Motor neuron (in vitro differentiated cells): ENCODE measurements at places on chromosomes 4 and X. TPM values are rescaled to one million over a fixed set of nuclear protein-coding genes. Genes with fewer than 3 reads are reported as not detected.
A peak's percentile ranks its signal among the peaks of the same experiment; 100 is the strongest.

C4orf51 gene
- total RNA-seq = not detected in 2 replicates

DNA sequence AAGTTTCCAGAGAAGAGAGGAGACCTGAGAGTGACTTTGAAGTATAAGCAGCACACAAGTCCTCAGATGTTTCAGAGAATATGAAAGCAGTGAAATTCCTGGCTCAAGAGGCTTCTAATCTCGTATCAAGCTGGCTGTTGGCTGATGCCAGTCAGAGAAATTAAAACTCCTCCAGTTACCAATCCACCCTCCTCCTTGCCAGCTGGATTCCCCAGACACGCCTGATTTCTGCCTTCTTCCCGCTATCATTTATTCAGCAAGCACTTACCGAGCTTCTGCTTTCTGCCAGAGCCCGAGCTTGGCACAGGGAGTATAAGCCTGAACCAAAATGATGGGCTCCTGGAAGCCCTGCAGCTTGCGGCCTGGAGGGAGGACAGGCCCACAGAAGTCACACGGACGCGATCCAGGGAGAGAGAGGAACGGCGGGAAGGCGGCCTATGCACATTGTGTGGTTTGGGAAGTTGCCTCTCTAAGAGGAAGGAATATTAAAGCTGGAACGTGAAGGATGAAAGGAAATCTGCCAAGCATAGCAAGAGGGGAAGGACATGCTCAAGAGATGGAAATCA, 102.4 kb upstream of the TBL1X start:
- no peak for ATAC-seq

DNA sequence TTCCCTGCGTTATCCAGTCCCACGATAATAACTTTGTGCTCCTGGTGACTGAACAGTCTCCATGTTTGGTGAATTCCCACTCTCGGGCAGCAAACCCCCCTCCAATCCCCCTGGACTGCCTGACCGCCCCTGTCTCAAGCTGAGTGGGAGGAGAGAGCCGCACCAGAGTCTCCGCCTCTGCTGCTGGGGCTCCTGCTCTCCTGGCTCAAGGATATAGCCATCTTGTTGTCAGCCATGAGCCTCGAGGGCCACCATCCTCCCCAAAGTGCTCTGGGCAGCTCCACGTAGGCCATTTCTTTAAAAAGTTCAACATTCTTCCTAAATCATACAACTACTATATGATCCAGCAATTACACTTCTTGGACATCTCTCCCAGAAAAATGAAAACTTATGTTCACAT, 49.3 kb upstream of the PGRMC1 start:
- no peak for ATAC-seq

OCIAD1 gene
- 188 and 206 TPM in 2 replicates for total RNA-seq

TCEAL2 gene
- total RNA-seq = 2.3 TPM in 1 of 2 replicates, not detected in the other

WNK3 gene
- total RNA-seq = 21.4 and 23.0 TPM in 2 replicates

PGRMC1 gene
- 121 and 125 TPM in 2 replicates for total RNA-seq

ENPEP gene
- total RNA-seq = 0.11 and 0.24 TPM in 2 replicates

- peak; percentile 24 for ATAC-seq
Measured at GRCh38 chr4:113810906-113811305, 49.4 kb upstream of the CAMK2D start.

- ATAC-seq = no peak
Measured at GRCh38 chr4:139749338-139749737, 83.7 kb downstream of the MGST2 start.

RHOXF2 gene
- 0.94 and 1.3 TPM in 2 replicates for total RNA-seq
